Tibial nerve (tissue), 4 donors: ENCODE measurements at places on chromosomes 5 and 9. TPM values are rescaled to one million over a fixed set of nuclear protein-coding genes. Genes with fewer than 3 reads are reported as not detected.

MPDZ gene
- total RNA-seq: 83.5 TPM

TAL2 gene
- not detected for total RNA-seq

GRXCR2 gene
- total RNA-seq: not detected

CDH9 gene
- total RNA-seq: not detected

- no peak overlapping the region for H3K4me3 ChIP-seq
- H3K4me1 ChIP-seq: no peaks in the 10 kb centered on the region
- H3K27me3 ChIP-seq: no peaks in the 10 kb centered on the region
- H3K27ac ChIP-seq: no peak overlapping the region
- no peaks in the 10 kb centered on the region for H3K36me3 ChIP-seq
Observed at GRCh38 chr9:69018737-69019136, 4.8 kb upstream of the PRKACG start.

GRCh38 chr9:125942125-125942524, 195.0 kb downstream of the PBX3 start:
- no peaks in the 10 kb centered on the region for H3K36me3 ChIP-seq
- no peak for DNase-seq
- H3K4me1 ChIP-seq: no peaks in the 10 kb centered on the region
- no peak overlapping the region for H3K4me3 ChIP-seq
- H3K27ac ChIP-seq: no peak overlapping the region
